ENCODE measurements at places on chromosomes 1 and 21.

GRCh38 chr1:111751906-111752575 is 3.7 kb upstream of the DDX20 start:
- ATAC-seq: no peak

GRCh38 chr21:43299441-43300277 is 127.3 kb downstream of the SIK1 start:
- no peak for ATAC-seq

DNA sequence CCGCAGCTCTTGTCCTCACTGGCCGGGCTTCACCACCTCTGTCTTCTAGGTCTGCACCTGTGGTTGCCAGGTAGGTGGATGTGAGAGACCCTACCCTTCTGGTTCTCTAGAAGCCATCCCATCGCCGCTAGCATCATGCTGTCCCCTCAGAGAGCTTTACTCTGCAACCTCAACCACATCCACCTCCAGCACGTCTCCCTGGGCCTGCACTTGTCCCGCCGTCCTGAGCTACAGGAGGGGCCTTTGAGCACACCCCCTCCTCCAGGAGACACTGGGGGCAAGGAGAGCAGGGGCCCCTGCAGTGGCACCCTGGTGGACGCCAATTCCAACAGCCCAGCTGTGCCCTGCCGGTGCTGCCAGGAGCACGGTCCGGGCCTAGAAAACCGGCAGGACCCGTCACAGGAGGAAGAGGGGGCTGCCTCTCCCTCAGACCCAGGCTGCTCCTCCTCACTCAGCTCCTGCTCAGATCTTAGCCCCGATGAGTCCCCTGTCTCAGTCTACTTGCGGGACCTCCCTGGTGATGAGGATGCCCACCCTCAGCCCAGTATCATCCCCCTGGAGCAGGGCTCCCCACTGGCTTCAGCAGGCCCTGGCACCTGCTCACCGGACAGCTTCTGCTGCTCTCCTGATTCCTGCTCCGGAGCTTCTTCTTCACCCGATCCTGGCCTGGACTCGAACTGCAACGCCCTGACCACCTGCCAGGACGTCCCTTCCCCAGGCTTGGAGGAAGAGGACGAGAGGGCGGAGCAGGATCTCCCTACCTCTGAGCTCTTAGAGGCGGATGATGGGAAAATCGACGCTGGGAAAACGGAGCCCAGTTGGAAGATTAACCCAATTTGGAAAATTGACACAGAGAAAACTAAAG is 1.2 kb downstream of the RUSC1 start:
- ATAC-seq: no peak

DNA sequence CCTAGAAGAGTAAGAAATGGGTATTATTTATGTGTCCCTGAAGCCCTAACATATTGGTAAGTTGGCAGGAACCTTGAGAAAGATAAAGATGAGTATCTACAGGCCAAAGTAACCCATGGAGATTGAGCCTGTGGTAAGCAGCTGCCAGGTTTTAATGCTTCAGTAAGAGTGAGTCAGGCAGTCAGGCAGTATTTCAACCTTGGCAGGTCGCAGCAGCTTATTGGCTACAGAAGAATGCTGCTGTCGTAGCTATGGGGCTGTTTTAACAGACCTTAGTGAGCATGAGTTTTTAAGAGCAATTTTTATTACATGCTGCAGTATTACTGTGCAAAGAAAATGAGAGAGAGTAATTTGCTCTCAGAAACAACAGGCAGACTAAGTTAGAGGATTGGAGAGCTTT is 10.3 kb upstream of the SLC30A10 start:
- ATAC-seq: peak; percentile 93

GRCh38 chr1:186550832-186551231 is 89.9 kb upstream of the PDC start:
- ATAC-seq: no peak

- ATAC-seq: no peak
These were observed 93.5 kb downstream of the LRIG2 start for GRCh38 chr1:113166473-113166872.

DNA sequence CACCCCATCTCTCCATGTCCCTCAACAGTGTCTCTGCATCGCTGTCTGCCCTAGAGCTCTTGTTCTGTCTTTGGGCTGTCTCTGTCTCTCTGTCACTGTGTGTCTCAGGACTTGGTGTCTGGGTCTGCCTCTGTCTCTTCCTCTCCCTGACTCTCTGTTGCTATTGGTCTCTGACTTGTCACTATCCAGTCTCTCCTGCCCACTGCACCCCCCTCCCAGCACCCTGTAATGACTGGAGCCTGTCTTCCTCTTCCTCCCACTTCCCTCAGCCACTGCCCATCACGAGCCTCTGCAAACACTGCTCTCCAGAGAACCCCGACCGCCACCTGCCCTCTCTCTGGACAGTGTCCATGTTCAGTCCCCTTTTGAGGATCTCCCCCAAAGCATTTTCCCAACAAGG is 12.1 kb downstream of the PEAR1 start:
- ATAC-seq: no peak

DNA sequence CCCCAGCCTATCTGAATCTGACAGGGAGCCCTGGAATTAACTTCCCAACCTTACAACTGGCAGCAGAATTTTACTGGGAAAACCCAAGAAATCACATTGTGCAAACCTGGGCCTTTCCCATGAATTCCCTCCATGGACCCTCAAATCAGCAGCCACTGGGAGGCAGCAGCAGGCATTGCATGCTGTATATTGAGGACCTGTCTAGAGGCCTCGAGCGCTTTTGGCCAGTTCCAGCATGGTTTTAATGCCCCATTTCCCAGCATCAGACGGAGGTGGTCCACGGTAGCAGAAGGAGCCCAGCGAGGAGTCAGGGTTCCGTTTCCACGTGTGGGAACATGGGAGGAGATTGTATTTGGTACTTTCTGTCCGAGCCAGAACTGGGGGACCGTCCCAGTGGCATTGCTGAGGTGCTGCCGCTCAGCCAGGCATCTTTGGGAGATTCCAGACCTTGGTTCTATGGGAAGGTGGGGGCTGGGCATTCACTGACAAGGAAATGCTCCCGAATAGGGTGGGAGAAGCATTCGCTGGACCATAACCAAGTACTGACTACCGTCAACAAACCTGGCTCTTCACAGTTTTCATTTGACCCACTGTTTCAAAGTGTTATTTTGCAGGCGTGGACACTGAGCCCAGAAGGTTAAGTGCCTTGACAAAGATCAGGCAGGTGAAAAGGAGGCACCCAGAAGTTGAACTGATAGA is 15.9 kb downstream of the BMP8A start:
- ATAC-seq: peak; percentile 74

GRCh38 chr1:191528275-191528674 is 630.0 kb upstream of the RGS18 start:
- no peak for ATAC-seq

GRCh38 chr1:217089361-217090014 is 366.3 kb upstream of the ESRRG start:
- ATAC-seq: peak; percentile 95

- ATAC-seq: no peak
These were observed 215.9 kb downstream of the TOMM20 start for GRCh38 chr1:234912548-234913277.

GRCh38 chr1:95067062-95067461 is 5.7 kb downstream of the ALG14 start:
- no peak for ATAC-seq

GRCh38 chr1:43149889-43150288 is 22.2 kb downstream of the EBNA1BP2 start:
- ATAC-seq: no peak

- ATAC-seq: no peak
These were observed 24.4 kb upstream of the GPR153 start for GRCh38 chr1:6285336-6285735.

GRCh38 chr1:115746021-115746690 is 22.4 kb downstream of the CASQ2 start:
- no peak for ATAC-seq

- ATAC-seq: no peak
These were observed 12.6 kb downstream of the IL22RA1 start for GRCh38 chr1:24130385-24130784.

DNA sequence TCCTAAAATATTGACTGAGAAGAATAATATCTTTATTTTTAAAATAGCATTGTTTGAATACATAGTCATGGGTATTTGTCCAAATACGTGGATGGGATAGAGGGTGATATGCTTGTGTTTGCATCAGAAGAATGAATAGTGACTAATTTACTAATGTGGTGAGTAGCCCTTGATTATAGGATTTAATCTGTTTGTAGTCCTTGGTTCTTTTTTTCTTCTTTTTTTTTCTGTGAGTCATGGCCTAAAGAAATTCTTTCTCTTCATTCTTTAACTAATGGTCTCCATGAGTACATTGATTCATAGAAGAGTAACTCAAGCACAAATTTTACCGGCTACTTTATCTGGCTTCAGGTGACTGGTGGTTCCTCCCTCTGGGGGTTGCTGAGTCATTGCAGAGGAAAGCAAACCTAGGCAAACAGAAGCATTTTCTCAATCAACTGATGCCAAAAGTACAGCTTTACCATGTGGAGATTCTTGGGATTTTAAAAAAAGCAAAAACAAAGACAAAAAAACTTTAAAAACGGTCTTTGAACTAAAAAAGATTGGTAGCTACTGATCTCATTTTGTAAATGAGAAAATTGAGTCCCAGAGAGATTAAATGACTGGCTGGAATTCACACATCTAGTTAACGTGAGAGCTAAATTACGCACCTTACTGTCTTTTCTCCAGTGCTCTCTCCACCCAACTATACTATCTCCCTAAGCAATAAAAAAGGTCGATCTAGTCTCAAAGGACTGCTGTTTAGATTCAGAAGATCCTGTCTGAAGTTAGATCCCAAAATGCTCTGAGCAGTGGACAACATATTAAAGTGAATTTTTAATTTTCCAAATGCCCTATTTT is 40.5 kb downstream of the AK5 start:
- ATAC-seq: peak; percentile 93

DNA sequence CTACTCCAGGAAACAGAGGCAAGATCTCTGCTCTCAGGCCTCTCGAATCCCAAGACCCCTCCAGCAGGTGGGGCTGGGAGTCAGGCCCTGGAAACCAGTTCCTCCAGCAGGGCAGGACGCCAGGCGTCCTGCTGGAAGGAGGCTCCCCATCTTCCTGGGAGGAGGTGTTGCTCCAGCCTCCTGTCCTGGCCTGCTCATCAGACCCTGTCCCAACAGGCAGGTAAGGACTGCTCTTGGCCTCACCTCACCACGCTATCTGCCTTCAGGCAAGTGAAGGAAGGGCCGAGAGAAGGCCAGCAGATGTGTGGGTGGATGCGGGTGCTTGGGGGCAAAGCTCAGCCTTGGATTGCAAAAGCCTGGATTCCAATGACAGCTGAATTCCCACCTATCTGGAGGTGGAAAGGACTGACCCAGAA is 82.9 kb downstream of the SSBP3 start:
- no peak for ATAC-seq

- no peak for ATAC-seq
These were observed 185.4 kb downstream of the LMO4 start for GRCh38 chr1:87513966-87514660.
